ENCODE measurements at places on chromosomes 2 and 18. TPM values are rescaled to one million over a fixed set of nuclear protein-coding genes. Genes with fewer than 3 reads are reported as not detected.

The SERPINB4 gene
- total RNA-seq: not detected

The SERPINB12 gene
- total RNA-seq: not detected

The XDH gene
- 0.41 TPM for total RNA-seq

The VIL1 gene
- not detected for total RNA-seq

- no peak overlapping the region for H3K27ac ChIP-seq
- no peaks in the 10 kb centered on the region for H3K36me3 ChIP-seq
- no peak for DNase-seq
- peaks cover 12% of the 10 kb centered on the region for H3K4me1 ChIP-seq
- no peak overlapping the region for H3K4me3 ChIP-seq
These were observed 9.0 kb upstream of the MRPL19 start for GRCh38 chr2:75637568-75637967.

- no peak for DNase-seq
- H3K36me3 ChIP-seq: no peaks in the 10 kb centered on the region
- no peak overlapping the region for H3K4me3 ChIP-seq
- H3K27ac ChIP-seq: no peak overlapping the region
- H3K4me1 ChIP-seq: no peaks in the 10 kb centered on the region
- no peaks in the 10 kb centered on the region for H3K27me3 ChIP-seq
These were observed 316.9 kb upstream of the LRRTM4 start for GRCh38 chr2:77839102-77839501.

DNA sequence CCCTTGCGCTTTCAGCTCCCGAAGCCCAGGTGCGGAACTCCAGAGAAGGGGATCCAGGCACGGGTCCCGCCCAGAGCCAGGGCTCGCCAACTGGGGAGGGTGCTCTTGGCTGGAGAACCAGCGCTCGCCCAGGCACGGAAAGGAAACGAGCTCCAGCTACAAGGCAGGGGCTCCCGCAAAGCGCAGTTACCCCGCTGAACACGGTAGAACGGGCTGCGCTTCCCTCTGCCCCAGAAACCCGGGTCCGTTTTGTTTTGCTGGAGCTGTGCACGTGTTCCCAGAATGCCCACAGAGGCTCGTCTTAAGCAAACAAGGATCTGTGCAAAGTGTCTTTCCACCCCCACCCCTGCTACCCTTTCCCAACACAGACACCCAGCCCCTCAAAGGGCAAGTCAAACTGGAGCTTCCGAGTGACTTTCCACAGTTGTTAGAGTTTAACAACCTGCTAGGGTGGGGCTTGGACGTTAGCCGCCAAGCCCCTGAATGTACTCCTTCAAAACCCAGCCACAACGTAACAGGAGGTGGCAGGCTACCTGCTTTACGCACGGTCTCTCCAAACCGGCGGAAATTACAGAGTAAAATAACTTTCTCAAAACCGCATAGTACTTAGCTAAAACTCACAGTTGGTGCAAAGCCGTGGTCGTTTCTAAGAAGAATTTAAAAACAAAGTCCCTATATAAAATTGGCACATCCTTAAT, 775 bp downstream of the RNF125 start:
- H3K4me1 ChIP-seq: peaks cover 7% of the 10 kb centered on the region
- no peaks in the 10 kb centered on the region for H3K36me3 ChIP-seq
- H3K4me3 ChIP-seq: peak overlapping the region; percentile 68
- H3K27ac ChIP-seq: peak overlapping the region; percentile 85
- H3K27me3 ChIP-seq: no peaks in the 10 kb centered on the region

GRCh38 chr2:67283641-67284040, 113.5 kb upstream of the ETAA1 start:
- no peak overlapping the region for H3K27ac ChIP-seq
- H3K27me3 ChIP-seq: no peaks in the 10 kb centered on the region
- no peaks in the 10 kb centered on the region for H3K4me1 ChIP-seq
- no peaks in the 10 kb centered on the region for H3K36me3 ChIP-seq

- no peak overlapping the region for H3K4me3 ChIP-seq
- H3K36me3 ChIP-seq: no peaks in the 10 kb centered on the region
- H3K27me3 ChIP-seq: no peaks in the 10 kb centered on the region
- no peaks in the 10 kb centered on the region for H3K4me1 ChIP-seq
- no peak for DNase-seq
These were observed 15.9 kb downstream of the TNFRSF11A start for GRCh38 chr18:62340996-62341395.

GRCh38 chr2:61995065-61995464, 89.6 kb downstream of the COMMD1 start:
- DNase-seq: no peak
- H3K36me3 ChIP-seq: no peaks in the 10 kb centered on the region
- H3K27me3 ChIP-seq: no peaks in the 10 kb centered on the region
- no peak overlapping the region for H3K27ac ChIP-seq
- H3K4me1 ChIP-seq: peaks cover 8% of the 10 kb centered on the region

DNA sequence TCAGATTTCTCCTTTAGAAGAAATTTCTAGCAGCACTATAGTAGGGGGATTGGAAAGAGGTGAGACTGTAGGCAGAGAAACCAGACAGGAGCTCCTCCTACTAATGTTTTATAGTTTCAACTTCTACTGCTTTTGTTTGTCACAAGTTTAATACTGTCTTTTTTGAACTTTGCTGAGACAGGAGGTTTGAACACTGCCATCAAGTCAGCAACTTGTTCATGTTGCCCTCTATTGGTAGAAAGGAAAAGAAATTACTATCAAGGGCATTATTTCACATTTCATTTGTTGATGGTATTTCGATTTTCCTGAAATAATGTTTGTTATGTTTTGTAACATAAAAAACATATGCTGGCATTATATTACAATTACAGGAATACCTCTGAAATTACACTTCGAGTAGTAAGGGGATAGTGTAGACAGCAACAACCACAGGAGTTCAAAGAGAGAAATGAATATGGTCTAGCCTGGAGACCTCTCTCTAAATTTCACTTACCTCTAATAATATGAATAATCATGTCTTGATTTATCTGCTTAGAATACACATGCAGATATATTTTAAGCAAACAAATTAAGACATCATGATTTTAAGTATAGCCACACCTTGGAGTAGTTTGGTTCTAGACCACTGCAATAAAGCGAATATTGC, 12.4 kb upstream of the CCDC88A start:
- no peaks in the 10 kb centered on the region for H3K4me1 ChIP-seq
- H3K27me3 ChIP-seq: no peaks in the 10 kb centered on the region
- no peak overlapping the region for H3K4me3 ChIP-seq
- H3K27ac ChIP-seq: no peak overlapping the region
- H3K36me3 ChIP-seq: no peaks in the 10 kb centered on the region
- DNase-seq: no peak

DNA sequence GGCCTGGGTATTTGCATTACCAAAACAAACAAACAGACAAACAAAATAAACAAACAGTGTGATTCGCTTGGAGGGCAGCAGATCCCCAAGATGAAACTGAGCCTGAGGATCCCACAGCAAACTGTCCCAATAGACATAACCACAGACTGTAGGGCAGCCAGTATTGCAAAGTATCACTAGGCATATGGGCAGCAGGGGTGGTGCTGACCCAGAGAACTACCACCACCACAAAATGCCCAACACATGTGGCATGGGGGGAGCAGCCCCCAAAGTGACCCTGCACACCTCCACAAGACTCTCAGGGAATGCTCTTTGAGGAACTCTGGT, 330.1 kb downstream of the CYRIA start:
- no peaks in the 10 kb centered on the region for H3K36me3 ChIP-seq
- no peak overlapping the region for H3K4me3 ChIP-seq
- no peak for DNase-seq
- no peaks in the 10 kb centered on the region for H3K4me1 ChIP-seq

DNA sequence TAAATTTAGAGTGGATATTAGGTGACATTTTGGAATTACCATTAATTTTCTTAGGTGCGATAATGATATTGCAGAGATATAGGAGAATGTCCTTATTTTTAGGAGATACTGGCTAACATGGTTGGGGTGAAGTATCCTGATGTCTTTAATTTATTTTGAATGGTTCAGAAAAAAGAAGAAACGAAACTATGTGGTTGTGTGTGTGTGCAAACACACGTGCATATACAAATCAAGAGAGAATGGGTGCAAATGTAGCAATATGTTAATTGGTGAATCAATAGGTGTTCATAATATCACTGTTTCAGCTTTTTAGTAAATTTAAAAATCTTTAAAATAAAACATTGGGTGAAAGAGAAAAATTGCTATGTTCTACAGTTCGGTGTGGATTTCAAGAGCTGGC, 140.9 kb downstream of the DIS3L2 start:
- no peaks in the 10 kb centered on the region for H3K36me3 ChIP-seq
- H3K27ac ChIP-seq: no peak overlapping the region
- H3K4me1 ChIP-seq: no peaks in the 10 kb centered on the region
- H3K4me3 ChIP-seq: no peak overlapping the region
- no peaks in the 10 kb centered on the region for H3K27me3 ChIP-seq

- no peak overlapping the region for H3K4me3 ChIP-seq
- no peaks in the 10 kb centered on the region for H3K36me3 ChIP-seq
- DNase-seq: no peak
These were observed 101.0 kb upstream of the LMAN1 start for GRCh38 chr18:59460072-59460420.

GRCh38 chr2:138777996-138778395, 2.2 kb downstream of the NXPH2 start:
- H3K27ac ChIP-seq: no peak overlapping the region
- no peak overlapping the region for H3K4me3 ChIP-seq
- H3K36me3 ChIP-seq: no peaks in the 10 kb centered on the region

Measured in upper lobe of right lung (tissue), 1 donor.